ENCODE measurements at places on chromosomes 5 and 9.

- no peak for DNase-seq
Observed at GRCh38 chr5:72369301-72369700, 49.1 kb downstream of the PTCD2 start.

DNA sequence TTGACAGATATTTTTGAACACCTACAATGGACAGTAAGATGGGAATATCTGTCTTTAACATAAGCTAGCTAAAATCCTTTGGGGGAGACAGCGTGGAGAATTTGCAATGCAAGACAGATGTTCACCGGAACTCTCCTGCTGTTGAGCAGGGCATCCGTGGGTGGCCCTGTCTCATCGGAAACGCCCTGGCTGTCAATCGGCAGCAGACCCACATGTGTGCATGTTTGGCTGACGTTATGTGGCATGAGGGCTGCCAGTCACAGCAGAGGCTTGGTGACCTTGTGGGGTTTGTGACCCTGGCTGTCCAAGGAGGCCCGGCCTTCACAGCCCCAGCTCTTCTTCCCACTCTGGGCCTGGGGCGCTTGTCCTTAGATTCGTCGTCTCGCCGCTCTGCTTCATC, 129.7 kb upstream of the OTULINL start:
- DNase-seq, result peak; percentile 13

GRCh38 chr9:109369285-109369684, 48.4 kb upstream of the EPB41L4B start:
- peak; percentile 76 for DNase-seq

DNA sequence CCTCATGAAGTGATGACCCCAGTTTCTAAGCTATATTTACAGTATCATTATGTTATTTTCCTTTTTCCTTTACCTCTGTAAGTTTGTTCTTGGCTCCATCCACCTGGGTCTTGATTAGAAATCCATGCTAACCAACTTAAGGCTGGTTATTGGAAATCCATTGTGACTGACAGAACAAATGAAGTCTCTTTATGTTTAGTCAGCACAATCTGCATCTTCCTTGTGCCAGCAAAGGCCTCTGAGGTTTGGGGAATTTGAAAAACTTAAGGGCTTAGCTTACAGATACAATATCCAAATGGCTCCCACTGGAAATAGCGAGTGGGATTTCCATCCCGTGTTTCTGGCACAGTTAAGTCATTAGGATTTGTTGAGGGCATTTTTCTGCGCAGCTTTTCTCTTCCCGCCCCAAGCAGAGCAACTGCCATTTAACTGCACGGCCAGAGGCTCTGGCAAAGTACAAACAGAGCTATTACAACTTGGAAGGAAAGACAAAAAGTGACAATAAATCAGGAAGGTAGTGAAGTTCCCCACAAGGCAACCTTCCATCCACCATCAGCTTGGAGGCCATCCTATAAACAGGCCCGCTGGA, 64.2 kb downstream of the DCP2 start:
- no peak for DNase-seq

DNA sequence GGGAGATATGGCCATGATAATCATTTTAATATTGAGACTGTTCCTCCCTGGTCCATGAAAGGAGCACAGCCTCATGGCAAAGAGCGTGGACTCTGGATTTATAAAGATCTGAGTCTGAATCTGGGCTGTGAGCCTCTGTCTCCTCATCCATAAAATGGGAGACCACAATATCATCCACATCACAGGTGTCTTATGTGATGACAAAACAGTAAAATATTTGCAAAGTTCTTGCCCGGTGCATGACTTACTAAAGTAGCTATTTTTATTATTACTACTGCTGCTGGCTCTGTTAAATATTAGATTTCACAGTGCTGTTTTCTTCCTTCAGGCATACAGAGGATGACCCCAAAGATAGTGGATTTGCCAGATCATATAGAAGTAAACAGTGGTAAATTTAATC, 74.1 kb downstream of the TEK start:
- DNase-seq, result no peak

GRCh38 chr9:105138306-105138801, 106.1 kb upstream of the SLC44A1 start:
- DNase-seq, result peak; percentile 98

GRCh38 chr5:138936225-138936967, 61.3 kb upstream of the LRRTM2 start:
- no peak for DNase-seq

GRCh38 chr5:130605234-130605633, 559.8 kb downstream of the HINT1 start:
- no peak for DNase-seq

- DNase-seq, result no peak
Observed at GRCh38 chr5:17655921-17656320, 21.7 kb downstream of the TAF11L14 start.

DNA sequence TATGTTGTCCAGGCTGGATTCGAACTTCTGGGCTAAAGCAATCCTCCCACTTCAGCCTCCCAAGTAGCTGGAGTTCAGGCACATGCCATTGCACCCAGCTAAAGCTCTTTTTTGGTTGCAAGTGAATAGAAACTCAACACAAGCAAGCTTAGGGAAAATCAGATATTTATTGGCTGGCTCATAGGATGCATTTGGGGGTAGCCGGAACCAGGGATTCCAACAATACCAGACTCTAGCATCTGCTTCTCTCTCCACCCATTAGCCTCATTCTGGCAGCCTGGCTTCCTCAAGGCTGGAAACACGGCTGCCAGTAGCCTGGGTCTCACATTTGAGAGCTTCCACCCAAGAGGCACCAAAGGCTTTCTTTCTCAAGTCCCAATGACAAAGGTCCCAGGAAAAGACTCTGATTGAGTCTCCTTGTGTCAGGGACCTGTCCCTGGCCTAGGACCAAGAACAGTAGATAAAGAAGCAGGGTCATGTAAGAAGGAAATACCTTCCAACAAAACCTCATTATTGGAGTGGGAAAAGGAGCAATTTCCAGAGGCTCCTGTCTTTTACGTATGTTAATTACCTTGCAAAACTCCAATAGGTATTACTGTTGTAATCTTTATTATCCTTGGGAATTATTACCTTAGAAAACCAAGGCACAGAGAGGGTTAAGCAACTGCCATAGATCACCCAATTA, 23.0 kb upstream of the B4GALT1 start:
- no peak for DNase-seq

- DNase-seq, result no peak
Observed at GRCh38 chr9:70988551-70988950, 132.9 kb downstream of the TRPM3 start.

DNA sequence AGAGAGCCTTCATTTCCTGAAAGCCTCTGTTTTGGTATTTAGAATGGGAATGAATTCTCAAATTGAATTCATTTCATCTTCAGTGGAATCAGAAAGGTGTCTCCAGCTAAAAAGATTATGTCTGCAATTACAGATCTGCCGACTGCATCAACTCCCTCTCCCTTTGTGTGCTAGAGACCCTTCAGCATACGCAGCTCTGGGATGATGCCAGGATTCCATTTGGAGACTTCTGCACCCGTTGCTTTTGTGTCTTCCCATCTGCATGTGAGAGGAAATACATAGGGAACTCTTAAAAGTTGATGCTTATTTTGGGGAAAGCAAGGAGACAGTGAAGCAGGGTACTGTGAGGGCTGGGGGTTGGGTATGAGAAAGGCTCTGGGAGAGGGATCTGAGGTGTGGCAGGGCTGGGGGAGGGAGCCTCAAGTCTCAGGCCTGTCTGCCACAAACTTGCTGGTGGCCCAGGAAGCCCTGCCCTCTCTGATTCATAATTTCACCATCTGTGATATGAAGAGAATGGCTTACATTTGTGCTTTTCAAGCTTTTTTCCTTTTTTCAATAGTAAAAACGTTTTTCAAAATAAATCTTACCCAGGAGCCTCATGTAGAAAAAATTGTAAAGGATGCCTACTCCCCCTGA, 89.7 kb upstream of the SAP30L start:
- DNase-seq, result peak; percentile 33

DNA sequence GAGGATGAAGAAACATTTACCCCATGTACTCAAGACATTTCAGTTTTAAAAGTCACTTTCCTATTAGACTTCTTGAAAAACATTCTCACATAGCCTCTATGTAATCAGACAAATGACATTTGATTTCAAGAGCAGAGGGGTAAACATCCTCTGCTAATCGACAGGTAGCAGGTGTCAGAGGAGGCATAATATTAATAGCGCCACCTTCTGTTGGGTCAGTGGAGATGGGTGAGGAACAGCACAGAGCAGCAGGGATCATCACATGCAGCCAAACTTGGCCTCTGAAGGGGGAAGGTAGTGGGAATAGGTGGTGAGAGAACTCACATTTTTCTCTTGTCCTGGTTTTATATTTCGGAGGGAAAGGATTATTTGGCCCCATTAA, 3.3 kb upstream of the LSM11 start:
- DNase-seq, result peak; percentile 60
